ENCODE measurements at places on chromosomes 1 and 21. TPM values are rescaled to one million over a fixed set of nuclear protein-coding genes. Genes with fewer than 3 reads are reported as not detected.

The EFNA3 gene
- total RNA-seq, result 0.92 TPM

The PRKACB gene
- total RNA-seq, result 36.7 TPM

The FMO4 gene
- 10.2 TPM for total RNA-seq

The AKNAD1 gene
- 2.6 TPM for total RNA-seq

The C8A gene
- not detected for total RNA-seq

The ARHGAP30 gene
- total RNA-seq, result 3.0 TPM

The S100A7A gene
- not detected for total RNA-seq

The KCNK1 gene
- total RNA-seq, result 2.7 TPM

The LIPI gene
- not detected for total RNA-seq

The CASQ2 gene
- 765 TPM for total RNA-seq

The NMNAT2 gene
- 0.72 TPM for total RNA-seq

Data from tongue (tissue), 3 donors.